ENCODE measurements at places on chromosomes 7 and 10.
A peak's percentile ranks its signal among the peaks of the same experiment; 100 is the strongest.

- no peak for DNase-seq
Observed at GRCh38 chr7:2659556-2660358, 28.0 kb downstream of the TTYH3 start.

DNA sequence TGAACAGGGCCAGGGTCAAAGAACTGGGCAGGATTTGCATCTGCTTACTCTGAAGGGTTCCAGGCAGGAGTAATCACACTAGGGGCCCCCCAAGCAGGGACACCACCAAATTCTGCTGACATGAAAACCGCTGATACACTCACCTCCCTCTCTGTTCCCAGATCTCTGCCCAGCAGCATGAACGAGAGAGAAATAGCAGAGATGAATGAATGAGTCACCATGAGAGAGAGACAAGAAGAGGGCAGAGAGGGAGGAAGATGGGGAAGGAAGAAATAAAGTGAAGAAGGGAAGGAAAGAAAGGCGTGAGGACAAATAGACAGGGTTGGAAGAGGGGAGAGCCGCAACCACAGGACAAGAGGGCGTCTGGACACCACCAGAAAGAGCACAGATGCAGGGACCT lies 285.9 kb upstream of the NEBL start:
- DNase-seq, result no peak

- no peak for DNase-seq
Observed at GRCh38 chr10:458421-458851, 231.0 kb downstream of the DIP2C start.

DNA sequence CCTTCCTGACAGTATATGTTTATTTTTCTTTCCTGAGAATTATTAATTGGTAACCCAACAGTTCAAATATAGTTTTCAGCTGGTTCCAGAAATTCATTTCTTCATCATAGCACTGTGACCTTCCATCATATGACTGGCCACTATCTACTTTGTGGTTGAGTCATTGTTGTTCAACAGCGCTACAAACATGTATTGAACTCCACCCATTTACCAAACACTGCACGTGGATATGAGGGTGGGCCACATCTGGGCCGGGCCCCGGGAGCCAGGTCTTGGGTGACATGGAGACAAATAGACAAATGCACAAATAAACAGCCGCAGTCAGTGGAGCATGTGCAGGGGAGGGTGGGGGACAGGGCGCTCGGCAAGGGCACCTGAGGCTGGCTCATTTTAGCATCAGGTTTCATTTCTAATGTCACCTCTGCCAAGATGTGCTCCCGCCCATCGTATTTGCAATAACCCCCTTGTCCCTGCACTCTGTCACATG lies 24.0 kb upstream of the EEPD1 start:
- no peak for DNase-seq

DNA sequence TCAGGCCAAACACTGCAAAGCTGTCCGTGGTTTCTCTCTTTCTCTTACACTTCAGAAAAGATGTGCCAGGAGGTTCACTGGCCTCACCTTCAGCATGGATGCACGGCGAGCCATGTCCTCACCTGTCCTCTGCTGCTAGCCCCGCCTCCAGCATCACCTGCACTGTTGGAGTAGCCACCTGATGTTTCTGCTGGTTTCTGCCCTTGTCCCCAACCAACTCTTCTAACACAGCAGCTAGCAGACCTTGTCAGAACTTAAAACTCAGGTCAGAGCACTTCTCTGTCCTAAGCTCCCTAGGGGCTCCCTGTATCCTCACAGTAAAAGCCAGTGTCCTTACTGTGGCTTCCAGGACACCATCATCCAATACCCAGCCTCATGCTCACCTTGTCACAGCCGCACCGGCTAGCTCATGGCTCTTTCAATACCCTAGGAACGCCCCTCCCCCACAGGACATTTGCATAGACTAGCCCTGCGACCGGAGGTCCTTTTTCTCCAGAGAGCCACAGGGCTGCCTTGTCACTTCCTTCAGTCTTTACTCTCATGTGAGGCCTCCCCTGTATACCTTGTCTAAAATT lies 15.2 kb downstream of the PALD1 start:
- peak; percentile 57 for DNase-seq

DNA sequence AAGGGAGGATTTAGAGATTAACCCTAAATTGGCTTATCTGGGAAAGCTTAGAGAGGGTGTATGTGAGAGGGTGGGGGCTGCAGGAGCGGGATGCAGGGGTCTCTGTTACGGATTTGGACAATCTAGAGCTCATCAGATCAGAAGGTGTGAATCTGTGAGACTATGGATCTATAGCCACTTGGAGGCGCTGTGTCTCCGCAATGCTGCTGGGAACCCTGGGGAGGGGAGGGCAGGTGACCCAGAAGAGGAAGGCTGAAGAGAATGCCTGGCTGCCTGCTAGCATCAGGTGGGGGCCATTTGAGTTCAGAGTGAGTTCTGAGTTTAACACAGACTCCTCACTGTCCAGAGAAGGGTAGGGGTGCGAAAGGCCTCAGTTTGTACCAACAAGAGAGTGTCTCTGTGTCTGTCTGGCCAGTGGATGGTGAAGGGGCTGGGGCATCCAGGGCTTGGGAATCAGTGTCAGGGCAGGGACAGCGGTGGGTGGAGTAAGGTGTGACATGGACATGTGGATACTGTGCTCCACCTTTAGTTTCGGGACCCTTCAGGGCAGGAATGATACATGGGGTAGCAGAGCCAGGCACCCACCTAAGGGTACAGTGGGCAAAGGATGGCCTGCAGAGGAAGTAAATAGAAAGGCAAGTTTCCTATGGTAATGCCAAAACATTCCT lies 187.3 kb upstream of the PRSS58 start:
- DNase-seq, result no peak

- DNase-seq, result no peak
Observed at GRCh38 chr7:148852272-148852671, 31.8 kb downstream of the EZH2 start.

- no peak for DNase-seq
Observed at GRCh38 chr7:133846203-133846945, 280.8 kb upstream of the LRGUK start.

- no peak for DNase-seq
Observed at GRCh38 chr10:3672220-3672619, 112.8 kb downstream of the KLF6 start.

GRCh38 chr10:49362596-49363260 lies 33.2 kb downstream of the DRGX start:
- DNase-seq, result no peak

- no peak for DNase-seq
Observed at GRCh38 chr10:77068272-77068671, 569.3 kb downstream of the KCNMA1 start.

DNA sequence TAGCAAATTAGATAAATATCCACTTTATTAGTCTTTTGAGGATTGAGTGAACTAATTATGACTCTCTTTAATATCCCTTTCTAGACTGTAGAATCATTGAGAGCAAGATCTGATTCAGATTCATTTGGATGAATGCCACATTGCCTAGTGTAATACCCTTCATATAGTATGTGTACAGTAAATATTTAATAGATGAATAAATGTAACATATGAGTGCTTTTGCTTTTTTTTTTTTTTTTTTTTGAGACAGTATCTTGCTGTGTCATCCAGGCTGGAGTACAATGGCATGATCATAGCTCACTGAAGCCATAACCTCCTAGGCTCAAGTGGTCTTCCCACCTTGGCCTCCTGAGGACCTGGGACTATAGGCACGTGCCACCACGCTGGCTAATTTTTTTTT lies 14.8 kb downstream of the SAMD8 start:
- no peak for DNase-seq

DNA sequence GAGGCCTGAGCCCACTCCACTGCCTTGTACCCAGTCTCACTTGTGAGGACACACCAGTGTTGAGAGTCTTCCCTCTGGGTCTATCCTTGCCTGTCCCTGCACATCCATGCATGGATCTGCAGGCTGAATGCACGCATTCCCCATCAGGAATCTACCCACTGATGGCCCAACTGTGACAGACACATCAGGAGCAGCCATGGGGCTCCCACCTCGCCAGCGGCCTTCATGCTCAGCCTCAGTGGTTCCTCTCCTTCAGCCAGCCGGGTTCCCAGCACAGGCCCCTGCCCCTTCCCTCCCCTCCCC lies 21.3 kb downstream of the ANTXRL start:
- no peak for DNase-seq

- DNase-seq, result no peak
Observed at GRCh38 chr10:103428989-103429643, 23.1 kb downstream of the CALHM2 start.

GRCh38 chr7:138563808-138564207 lies 103.7 kb downstream of the TRIM24 start:
- DNase-seq, result no peak

DNA sequence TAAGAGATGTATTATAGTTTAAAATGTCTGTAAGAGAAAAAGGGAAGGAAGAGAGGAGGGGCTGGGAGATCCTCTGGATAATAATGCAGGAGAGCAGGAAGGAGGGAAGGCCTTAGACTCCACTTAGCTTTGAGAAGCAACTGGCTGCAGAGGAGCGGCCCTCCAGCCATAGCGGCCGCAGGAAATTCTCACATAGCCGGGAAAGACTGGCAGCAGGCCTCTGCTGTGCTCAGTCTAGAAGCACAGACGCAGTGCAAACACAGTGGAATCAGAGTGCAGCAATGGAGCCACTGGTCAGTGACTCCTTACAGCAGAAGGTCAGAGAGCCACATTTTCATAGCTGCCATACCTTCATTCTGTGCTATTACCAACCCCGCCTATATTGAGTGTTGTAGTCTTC lies 153.3 kb downstream of the VWC2 start:
- no peak for DNase-seq
